ENCODE measurements at places on chromosomes 3 and 15.

DNA sequence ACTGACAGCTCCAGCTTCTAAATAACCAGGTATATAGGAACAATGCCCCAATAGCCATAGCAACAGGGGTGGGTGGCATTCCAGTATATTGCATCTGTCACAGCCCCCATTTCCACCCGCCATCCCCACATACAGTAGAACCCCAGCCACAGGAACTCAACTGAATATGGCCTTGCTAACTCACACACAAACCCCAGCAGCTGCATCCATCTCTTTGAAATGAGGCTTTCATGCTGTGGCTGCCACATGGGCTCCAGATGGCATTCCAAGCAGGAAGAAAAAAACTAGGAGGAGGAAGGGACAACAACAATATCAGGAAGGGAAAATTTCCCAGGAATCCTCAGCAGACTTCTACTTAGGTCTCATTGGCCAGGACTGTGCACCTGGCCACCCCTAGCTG, 54.6 kb downstream of the CCR3 start:
- no peak for DNase-seq

GRCh38 chr3:103653996-103654395, 1219.2 kb downstream of the ZPLD1 start:
- no peak for DNase-seq

DNA sequence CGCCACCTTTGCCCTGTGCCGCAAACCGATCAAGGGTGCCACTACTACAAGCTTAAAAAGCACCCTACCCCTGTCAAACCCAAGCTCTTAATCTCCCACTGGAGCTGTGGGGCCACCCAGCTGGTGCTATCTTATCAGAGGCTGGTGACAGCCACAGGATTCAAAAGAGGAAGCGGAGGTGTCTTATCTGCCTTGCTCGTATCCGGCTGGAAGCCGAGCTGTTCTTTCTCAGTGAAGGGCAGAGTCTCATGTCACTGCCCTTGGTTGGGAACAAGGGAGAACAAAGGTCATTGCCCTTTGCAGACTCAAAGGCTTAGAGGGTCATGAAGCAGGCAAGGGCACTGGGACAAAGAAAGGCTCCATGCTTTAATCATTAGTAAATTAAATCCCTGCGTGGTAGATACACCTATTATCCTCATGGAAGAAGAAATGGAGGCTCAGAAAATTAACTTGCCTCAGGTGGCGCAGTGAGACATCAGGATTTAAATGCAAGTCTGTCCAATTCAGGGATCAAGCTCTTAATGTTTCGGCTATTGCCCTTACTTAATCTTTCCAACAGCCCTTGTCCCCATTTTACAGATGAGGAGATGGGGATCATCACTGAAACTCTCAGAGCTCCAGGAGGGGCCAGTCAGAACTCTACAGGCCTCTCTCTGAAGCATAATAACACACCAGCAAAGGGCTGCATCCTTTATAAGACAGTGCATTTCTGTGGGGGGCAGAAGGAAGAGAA, 360.0 kb upstream of the PROK2 start:
- DNase-seq = no peak

GRCh38 chr3:101900316-101900715, 51.0 kb downstream of the NFKBIZ start:
- no peak for DNase-seq

Data from HAP-1 (cell line).